ENCODE measurements at places on chromosomes 12 and 14.

- no peak for DNase-seq
Observed at GRCh38 chr14:77790566-77791224, 9.2 kb upstream of the ADCK1 start.

DNA sequence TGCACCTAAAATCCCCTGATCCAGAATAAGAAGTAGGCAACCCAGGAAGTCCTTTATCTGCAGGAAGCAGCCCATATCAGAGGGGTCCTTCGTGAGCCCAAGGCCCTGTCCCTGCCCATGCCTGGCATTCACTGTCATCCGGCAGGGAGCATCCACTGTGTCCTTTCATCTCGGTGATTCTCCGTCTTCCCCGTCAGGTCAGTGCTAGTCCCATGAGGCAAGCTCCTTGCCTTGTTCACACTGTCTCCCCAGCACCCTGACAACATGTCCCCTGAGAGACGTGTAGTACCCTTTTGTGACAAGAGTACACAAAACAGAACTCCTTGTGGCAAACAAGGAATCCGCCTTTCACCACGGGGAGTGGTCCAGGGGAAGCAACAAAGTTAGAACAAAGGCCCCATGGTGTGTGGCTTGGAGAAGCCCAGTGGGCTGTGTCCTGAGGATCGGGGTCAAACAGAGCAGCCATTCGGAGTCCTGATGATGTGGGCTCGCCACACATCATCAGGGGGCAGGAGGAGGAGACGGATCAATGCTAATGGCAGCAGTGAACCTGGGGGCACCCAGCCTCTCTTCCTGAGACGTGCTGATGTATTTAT, 112.1 kb downstream of the DICER1 start:
- DNase-seq = no peak

DNA sequence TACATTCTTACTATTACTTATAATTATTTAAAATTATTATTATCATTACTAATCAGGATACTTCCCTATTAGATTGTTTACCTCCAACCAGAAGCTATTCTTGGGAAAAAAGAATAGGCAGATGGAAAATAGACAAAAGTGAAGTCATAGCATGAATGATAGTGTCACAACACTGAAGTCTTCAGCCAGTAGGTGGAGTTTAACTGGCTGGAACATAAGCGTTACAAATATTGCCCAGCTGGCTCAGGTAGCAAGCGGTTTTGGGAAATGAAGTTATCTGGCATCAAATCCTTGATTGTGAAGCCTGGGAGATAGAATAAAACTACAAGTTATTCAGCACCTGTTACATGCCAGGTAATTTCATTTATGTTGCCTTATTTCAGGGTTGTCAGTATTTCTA, 762.9 kb downstream of the C12orf50 start:
- no peak for DNase-seq

DNA sequence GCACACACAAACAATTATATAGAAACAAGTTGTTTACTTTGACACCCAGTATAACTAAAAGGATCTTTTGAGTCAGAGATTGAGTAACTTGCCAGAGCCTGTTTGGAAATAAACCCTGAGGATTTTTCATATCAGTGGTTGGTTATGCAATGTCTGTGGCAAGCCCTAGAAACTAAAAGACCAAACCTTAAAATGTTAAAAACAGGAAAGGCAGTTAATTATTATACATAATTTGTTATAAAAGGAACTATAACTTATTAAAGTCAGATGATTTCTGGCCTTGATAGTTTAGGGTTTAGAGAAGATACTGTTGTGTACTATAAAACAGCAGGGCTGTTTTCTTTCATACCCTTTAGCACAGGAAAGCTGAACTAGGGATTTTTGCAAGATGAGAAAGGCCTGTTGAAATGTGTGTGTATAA, 44.1 kb downstream of the PSEN1 start:
- DNase-seq = no peak

DNA sequence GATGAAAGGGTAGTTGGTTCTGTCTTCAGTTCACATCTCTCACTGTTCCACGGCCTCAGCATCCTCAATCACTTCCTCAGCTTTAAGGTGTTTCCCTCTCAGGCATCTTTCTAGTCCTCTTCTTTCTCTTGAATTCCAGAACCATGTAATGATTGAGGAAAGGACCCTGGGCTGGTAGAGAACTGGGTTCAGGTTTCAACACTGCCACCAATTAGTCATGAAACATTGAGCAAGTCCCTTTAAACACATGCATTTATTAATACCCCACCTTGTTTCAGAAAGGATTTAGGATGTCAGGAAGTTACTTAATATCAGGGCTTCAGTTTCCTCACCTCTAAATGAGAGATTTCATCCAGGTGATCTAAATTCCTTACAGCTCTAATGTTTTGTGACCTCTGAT, 7.2 kb downstream of the DMAC2L start:
- DNase-seq = no peak

DNA sequence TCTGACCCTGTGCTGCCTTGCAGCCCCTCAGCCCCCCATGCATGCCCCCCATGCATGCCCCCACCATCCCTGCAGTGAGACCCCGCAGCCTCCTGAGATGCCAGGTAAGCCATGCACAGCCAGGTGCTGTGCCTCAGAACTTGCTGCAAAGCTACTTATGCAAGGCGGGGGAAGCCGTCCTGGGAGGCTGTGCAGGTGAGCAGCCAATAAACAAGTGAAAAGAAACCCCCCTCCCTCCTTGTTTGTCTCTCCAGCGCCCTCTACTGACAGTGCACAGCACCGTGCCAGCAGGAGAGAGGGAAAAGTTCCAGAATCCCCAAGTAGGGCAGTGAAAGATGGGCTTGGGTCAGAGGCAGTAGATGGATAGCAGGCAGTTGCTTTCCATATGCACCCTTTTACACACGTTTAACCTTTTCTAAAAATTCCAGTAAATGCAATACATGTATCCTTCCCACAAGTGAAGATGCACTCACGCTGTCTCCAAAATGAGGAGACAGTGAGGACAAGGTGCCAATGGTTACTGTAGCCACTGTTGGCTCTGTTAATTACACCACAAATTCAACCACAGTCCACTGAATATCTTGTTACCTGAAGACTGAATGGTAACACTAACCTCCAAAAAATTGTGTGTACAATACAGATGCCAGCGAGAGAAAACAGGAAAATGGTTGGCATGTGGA, 18.0 kb downstream of the TNFAIP2 start:
- no peak for DNase-seq

GRCh38 chr14:103343164-103343879, 9.3 kb downstream of the EIF5 start:
- DNase-seq = no peak

DNA sequence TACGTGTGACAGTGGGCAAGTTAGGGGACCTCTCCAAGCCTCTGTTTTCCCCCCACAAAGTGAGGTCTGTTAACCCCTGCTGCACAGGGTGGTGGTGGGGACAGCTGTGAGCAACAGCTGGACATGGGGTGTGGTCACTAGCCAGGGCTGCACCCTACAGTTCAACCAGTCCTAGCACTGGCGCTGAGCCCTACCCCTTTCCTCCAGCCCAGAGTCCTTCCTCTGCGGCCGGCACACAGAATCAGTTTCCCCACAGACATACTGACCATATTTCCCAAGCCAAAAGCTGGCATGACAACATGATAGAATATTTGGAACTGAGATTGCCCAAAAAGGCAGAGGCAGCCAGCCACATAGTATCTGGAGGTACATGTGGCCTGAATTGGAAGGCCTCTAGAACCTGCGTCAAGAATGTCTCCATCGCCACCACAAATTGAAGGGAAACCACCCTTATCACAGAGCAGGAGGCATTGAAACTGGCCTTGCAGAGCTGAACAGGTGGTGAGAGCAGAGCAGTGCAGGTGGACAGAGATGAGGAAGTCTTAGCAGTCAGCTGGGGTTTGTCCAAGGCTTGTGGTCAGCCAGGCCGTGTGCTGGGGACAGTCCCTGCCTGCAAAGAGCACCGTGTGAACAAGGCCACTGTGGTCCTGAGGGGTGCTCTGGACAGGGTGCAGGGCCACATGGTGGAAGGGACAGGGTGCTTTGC, 21.2 kb downstream of the DEGS2 start:
- DNase-seq = no peak

GRCh38 chr14:64873506-64874219, 6.0 kb downstream of the SPTB start:
- no peak for DNase-seq

- no peak for DNase-seq
Observed at GRCh38 chr14:104126753-104127152, 11.6 kb upstream of the KIF26A start.

DNA sequence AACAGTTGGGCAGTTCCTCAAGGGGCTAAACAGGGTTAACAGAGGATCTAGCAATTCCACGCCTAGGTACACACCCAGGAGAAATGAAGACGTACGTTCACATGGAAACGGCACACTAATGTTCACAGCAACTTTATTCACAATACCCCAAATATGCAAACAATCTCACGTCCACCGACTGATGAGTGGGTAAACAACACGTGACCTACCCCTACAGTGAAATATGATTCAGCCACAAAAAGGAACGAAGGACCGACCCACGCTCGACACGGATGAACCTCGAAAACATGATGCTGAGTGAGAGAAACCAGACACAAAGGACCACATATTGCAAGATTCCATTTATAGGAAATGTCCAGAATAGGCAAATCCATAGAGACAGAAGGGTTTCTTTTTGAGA, 112.7 kb downstream of the NCOR2 start:
- no peak for DNase-seq

DNA sequence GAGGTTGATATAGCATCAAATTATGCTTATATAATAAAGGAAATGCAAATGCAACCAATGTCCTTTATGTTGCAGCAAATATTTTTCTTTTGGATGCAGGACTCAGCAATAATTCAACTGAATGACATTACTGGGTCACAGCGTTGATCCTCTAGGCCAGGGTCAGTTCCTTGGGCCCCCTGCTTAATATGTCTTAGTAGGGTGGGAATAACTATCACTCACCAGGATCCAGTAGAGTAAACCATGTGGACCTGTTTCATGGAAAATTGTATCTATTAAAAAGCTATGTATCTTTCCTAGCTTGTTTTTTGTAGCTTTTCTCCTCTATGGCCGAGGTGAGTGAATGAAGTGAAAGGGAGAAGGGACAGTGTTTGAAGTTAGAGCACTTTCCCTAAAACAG, 161.5 kb upstream of the SSTR1 start:
- no peak for DNase-seq

DNA sequence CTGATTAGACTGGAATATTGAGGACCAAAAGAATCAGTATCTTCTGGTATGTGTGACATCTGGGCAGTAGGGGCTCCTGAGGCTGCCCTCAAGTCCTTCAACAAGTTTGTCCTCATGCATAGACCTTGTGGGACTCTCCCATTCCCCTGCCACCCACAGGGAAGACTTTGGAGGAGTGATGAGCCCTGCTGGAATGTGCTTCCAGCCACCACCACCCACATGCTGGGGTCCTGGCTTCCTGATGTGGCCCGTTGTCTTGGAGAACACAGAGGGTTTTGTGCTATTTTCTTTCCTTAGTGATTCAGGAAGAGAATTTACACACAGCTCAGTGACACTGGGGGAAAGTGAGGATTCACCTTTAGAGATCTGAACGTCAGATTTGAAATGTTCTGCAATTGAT, 29.2 kb upstream of the SEL1L start:
- DNase-seq = no peak

DNA sequence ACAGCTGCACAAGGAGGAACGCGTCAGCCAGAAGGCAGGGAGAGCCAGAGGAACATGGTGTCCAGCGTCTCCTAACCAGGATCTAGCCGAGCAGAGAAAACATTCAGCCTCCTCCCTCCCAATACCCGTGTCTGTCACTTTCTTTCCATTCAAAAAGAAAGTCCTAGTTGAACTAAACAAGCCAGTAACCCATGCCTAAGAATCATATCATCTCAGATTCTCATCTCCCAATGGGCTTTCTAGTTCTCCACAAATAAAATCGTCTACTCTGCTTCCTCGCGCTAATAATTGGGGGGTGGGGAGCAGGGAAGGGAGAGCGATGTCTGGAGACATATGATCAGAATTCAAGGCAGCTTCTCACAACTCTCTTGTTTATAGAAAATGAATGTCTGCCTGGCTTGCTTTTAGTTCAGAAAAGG, 7.4 kb downstream of the NKX2-1 start:
- DNase-seq = no peak

GRCh38 chr12:115820656-115821055, 456.8 kb downstream of the MED13L start:
- DNase-seq = no peak

DNA sequence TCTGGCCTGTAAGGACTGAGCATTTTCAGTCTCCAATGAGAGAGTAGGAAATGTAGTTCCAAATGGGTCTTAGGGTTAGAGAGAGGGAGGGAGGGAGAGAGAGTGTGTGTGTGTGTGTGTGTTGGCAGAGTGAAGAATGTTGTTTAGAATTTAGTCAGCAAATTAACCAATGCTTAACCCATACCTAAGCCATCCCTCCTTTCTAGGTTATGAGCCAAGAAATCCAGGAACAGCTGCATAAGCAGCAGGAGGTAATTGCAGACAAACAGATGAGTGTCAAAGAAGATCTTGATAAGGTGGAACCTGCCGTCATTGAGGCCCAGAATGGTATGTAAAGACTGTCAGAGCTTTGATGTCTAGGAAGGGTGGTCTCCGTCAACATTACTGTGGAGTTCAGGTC, 56.9 kb downstream of the HSP90AA1 start:
- no peak for DNase-seq

GRCh38 chr12:77816196-77816595, 14.5 kb upstream of the NAV3 start:
- DNase-seq = no peak

DNA sequence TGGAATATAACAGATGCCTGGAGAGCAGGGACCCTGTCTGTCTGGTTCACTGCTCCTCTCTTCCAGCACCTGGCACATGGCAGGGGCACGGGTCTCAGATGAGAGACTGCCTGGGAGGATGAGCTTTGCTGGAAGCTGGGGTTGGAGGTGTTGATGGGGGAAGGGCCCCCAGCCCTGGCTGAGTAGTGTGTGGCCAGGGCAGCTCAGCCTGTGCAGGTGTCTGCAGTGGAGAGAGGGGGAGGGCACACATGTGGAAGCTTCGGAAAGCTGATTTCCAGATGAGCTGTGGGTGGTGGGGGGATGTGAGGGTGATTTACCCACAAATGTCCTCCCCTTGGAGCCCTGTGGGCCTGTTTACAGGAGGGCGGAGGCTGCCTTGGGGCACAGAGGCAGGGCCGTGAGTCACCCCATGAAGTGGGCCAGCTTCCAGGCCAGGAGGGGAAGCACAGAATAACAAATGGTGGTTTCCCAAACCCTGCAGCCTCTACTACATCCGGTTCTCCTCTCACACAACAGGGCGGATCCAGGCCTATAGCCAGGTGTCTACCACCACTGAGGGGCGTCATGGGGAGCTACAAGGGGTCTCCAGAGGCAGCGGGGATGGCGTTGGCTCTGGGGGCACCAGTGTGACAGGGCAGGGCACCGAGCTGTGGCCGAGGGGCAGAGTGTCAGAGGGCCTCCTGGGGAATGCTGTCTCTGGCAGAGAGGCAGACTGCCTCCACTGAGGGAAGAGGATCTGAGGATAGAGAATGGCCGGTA, 11.0 kb downstream of the KRT7 start:
- DNase-seq = no peak

All from effector CD4-positive, alpha-beta T cell (primary cell).